ENCODE measurements at places on chromosomes 11 and 22.
A peak's percentile ranks its signal among the peaks of the same experiment; 100 is the strongest.

DNA sequence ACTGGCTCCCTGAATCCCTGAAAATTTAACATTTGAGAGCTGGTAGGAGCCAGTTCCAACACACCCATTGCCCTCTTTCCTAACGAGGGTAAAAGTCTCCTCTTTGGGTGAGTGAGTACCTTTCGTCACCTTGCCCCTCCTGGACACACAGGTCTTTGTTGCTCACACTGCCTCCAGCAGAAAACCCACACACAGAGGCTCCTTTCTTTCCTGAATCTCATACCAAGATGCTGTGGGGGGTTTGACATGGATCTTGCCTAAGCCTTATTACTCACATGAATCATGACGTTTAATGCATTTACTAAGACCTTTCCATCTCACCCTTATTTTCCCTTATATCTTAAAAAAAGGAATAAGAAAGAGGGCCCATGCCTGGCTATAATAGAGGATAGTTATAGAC is 53.0 kb downstream of the PARVA start:
- DNase-seq = no peak

DNA sequence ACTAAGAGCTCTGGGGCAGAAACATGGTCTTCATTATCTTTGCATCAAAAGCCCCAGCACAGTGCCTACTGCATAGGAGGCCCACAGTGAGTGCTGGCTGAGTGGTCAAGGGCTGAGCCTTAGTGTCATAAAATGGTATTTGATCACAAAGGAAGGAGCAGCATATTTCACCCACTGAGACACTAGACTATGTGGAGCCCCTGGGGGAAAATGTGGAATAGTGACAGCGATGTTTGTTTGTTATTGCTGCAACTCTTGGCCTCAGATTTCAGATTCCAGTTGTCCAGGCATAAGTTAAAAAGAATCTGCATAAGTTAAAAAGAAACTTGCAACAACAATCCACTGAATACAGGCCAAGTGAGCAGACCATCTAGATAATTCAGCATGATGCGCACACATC is 7.0 kb downstream of the KIRREL3 start:
- no peak for DNase-seq

DNA sequence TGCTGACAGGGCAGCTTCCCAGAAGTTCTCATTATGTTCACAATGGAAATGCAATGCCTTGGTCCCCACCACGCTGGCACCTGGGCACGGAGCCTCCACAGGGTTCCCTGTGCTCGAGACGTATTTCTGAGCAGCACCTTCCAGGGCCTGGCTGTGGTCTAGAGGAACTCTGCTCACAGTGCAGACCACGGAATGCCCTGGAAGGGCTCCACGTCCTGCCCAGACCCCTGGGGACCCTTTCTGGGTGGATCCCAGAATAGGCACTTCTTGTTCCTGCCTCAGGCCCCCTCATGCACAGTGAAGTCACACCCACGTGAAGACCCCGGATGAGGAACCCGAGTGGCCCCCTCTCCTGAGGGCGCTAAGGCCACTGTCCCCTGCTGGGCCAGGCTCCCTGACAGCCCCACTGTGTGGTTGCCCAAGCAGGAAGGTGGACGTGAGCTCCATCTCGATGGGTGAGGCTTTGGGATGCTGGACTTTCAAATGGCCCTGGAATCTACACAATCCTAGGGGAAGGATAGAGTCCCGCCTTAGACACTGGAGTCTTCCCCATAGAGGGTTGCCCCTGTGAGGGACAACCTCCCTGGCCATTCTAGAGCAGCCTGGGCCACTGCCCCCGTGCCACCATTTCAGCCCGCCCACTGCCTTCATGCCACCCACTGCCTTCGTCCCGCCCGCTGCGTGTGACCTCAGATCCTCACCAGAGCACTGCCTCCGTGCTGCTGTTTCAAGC is 1106.8 kb downstream of the BRD1 start:
- DNase-seq = no peak

- DNase-seq = no peak
Observed at GRCh38 chr11:128515086-128515485, 72.3 kb downstream of the ETS1 start.

DNA sequence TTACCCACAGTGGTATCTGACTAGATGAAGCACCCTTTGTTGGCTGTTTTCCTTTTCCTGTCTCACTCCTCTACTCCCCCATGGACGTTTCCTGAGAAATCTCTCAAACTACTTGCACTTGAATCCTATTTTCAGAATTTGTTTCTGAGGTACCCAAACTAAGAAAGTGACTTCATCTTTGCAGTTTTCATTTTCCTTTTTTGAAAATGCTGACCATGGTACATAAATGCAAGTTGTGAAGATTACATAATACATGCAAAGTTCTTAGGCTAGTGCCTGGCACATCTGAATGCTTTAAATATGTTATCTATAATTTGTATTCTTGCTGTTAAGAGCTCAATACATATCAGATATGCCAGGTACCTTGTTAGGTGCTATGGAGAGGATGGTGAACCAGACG is 644.7 kb upstream of the TENM4 start:
- DNase-seq = no peak

- peak; percentile 25 for DNase-seq
Observed at GRCh38 chr11:17386331-17387084, 2.0 kb downstream of the KCNJ11 start.

- DNase-seq = no peak
Observed at GRCh38 chr11:27111896-27112295, 71.3 kb downstream of the BBOX1 start.

GRCh38 chr11:79287952-79288351 is 152.9 kb downstream of the TENM4 start:
- DNase-seq = no peak

DNA sequence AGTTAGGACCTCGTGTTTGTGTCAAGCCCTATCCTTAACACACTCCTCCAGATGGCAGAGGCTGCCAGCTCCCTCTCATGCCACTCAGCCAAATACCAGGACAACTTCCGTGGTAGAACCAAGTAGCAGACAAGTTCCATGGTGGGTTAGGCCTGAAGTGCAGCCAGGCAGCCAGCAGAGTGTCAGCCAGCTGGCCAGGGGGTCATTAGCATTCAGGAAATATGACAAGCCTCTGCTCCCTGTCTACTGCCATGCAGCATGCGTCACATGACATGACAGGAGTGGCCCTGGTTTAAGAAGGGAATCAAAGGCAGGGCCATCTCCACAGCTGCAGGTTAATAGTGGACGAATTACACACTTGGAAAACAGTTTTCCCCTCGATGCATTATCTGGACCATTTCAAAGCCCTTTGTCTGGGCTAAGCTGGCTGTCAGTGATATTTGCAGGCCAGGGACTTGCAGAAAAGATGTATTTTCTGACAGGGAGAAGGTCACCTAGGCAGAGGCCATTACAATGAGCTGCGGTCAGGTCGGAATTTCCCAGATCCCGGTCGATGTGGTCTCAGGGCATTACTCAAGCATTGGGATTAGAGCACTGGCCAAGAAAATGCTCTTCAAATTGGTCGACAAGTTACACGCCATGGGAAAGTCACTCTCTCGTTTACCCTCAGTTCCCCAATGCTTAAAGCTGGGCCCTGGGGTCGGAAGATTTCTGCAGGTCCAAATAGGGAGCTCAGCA is 461.7 kb upstream of the CADM1 start:
- DNase-seq = no peak

GRCh38 chr11:64760759-64761420 is 1.1 kb upstream of the PYGM start:
- no peak for DNase-seq

- no peak for DNase-seq
Observed at GRCh38 chr11:93481279-93481678, 61.9 kb downstream of the SMCO4 start.

GRCh38 chr22:29037340-29037932 is 24.2 kb downstream of the C22orf31 start:
- no peak for DNase-seq

DNA sequence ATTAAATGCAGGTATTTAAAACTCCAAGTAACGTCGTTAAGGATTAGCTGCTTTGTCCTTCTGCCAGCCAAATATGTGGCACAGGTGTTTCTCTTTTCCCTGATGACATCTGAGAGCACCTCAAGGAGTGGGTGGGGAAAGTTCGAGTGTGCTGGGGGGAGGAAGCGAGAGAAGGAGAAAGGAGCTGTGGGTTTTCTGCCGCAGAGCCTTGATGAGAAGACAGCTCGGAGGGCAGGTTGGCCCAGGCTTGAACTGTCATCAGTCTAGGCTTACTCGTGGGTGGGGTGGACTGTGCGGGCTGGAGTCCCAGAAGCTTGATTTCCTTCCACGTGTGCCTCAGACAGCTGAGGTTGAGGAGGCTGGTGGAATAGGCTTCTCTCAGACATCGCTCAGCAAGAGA is 15.2 kb upstream of the SORL1-AS1 start:
- peak; percentile 71 for DNase-seq

DNA sequence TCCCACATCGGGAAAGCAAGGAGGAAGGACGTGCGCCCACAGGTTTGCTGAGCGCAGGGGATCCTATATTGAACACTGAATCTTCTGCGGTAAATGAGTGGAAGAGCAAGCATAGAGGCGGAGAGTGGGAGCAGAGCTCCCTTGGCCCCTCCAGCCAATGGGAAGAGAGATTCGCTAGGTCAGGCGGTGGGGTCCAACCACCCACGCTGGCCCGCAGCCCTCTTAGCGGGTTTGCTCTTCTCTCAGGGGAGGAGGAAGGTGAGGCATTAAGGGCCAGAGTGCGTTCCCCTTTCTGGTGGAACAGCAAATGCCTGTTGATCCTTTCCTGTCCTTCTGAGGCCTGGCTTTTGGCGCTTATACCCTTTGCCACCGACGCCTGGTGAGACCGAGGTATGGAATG is 10.6 kb downstream of the NLRP14 start:
- DNase-seq = no peak

- DNase-seq = no peak
Observed at GRCh38 chr22:43624144-43624998, 187.7 kb downstream of the EFCAB6 start.

DNA sequence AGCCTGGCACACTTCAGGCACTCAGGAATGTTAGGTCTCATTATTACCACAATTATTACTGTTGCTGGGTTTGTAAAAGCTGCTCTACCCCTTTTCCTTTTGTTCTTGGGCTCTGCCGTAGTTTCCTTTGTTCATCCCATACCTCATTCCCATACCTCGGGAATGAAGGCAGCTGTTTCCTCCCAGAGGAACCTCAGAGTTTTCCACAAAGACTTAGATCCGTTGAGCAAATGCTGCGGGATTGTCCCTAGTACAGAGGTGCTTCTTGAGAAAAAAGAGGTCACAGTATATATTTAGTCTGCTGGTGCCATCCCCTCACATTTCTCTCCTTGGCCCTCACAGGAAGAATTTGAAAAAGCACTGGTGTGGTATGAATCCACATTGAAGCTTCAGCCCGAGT is 134.7 kb downstream of the TTC17 start:
- DNase-seq = no peak

GRCh38 chr22:20380486-20380885 is 13.5 kb upstream of the ZNF74 start:
- no peak for DNase-seq

- no peak for DNase-seq
Observed at GRCh38 chr11:46489656-46490560, 98.3 kb upstream of the CHRM4 start.

DNA sequence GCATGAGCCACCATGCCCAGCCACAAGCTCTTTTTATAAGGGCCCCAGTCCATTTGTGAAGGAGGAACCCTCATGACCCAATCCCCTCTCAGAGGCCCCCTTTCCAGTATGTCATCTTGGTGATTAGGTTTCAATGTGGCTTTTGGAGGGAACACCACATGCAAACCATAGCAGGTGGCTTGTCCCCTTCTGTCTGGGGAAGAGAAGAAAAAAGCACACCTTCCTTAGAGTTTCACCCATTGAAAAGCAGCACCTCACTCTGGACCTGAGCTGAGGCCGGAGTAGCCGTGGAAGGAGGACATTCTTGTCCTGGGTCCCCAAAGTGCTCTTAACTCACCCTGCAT is 25.4 kb downstream of the NEAT1 start:
- no peak for DNase-seq

DNA sequence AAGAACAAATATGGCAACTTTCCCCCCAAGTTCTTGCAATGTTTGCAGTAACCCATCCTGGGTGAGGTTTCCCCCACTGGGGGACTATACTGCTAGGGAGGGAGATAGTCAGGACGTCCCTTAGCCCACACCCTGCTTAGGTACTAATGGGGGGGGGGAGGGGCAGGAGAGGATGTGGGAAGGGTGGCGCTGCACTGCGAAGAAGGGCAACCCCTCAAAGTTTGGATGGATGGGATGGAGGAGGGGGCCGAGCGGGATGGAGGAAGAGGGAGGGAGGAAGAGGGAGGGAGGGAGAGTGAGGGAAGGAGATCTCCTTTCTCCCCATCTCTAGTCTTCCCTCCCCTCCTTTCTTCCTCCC is 100.6 kb upstream of the HSD17B12 start:
- no peak for DNase-seq

DNA sequence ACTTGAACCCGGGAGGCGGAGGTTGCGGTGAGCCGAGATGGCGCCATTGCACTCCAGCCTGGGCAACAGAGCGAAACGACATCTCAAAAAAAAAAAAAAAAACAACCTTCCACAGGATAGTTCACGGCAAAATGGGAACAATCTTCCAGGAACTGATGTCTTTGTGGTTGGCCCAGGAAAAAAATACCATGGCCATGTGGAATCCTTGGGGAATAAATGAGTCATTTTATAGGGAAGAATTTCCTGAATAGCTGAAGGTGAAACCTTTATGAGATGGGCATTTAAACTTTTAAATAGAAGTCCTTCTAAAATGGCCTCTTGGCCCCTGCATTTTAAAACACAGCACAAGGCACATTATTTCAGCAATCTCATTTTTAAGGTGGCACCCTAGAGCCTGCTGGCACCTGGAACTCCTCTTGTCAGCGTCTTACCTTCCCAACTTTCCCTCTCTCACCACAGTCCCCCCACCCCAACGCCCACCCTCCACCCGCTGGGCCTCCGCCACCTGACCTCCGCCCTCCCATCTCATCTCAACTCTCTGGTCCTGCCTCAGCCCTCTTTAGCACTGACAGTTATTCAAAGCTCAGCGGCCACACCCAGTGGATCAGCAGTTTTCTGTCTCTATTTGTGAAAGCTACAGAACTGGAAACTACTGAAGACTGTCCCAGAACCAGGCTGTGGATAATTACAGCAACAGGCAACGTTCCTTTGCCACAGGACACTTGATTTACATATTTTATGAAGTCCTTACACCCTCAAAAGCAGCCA is 43.1 kb downstream of the SCGB1A1 start:
- no peak for DNase-seq

DNA sequence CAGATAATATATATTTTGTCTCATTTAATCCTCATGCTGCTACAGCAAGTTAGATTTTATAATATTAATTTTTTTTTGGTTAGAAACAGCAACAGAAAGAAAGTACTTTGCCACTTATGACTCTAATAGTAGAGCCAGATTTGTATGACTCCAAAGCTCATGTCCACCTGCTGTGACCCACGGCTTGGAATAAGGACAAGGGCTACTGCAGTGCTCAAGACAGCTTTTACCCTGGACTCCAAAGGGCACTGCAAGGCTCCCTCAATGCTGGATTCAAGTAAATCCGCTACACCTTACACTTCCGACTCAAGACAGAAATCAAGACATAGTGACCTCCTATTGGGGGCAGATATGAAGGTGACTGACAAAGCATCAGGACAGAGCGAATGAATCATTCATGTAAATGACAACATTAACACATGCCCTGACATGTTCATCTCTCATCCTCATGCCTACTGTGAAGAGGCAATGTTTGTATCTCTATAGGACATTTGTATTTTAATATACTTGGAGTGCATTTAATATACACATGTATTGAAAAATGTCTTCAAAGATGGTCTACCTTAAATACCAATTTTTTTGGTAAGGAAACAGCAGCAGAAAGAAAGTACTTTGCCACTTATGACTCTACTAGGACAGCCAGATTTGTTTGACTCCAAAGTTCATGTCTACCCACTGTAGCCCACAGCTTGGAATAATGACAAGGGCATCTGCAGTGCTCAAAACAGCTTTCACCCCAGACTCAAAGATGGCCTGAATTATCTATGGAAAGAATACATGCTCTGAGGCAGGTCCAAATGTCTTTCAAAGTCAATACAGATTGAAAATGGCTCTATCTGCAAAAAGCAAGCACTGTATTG is 375.6 kb upstream of the CCDC90B start:
- no peak for DNase-seq

Measured in stimulated activated CD8-positive, alpha-beta memory T cell treated with anti-CD3 and anti-CD28 coated beads, Interleukin-4, amount 100 ng/mL, for 24 hours (primary cell).